Uterus (tissue), 4 donors: ENCODE measurements at places on chromosomes 11 and 22. TPM values are rescaled to one million over a fixed set of nuclear protein-coding genes. Genes with fewer than 3 reads are reported as not detected.

DNA sequence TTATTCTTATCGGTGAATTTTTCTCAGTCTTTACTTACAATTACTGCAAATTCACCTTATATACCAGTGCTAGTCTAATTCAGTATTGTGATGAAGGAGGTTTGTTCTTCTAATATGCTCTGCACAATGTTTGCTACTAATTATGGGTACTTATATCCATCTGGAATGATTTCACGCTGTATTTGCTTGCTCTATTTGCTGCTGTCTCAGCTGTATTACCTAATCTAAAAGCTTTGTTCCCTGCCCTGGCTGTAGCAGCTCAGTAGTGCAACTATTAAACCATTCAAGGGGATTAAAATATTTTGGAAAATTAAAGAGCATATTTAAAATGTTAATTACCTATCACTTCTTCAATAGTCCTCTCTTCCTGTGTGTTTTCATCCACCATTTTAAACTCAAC, 375.3 kb downstream of the LUZP2 start:
- DNase-seq, result no peak

DNA sequence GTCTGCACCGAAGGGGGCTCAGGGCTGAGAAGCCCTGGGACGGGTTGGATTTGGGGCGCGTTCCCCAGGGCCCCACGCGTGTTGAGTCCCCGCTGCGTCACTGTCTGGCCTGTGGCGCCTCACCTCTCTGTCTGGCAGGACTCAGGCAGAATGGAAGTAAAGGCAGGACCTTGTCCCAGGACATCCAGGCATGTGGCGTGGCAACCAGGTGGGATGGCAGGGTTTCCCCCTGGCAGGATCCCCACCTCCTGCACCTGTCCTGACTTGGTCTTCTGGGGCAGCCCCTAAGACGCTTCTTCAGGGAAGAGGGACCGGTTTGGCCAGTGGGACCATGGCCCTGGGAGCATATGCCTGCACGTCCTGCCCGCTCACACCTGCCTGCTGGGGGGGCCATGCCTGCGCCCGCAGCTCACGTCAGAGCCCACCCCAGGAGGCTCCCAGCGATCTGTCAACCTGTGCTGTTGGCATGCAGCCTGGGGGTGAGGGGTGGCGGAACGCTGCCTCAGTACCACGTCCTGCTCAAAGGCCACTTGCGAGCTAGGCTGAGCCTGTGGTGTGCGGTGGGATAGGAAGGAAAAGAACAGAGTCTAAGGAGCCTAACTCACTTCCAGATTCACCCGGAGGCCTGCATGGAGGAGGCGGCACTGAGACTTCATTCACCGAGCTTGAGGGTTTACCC, 72.7 kb downstream of the KCNQ1 start:
- peak; percentile 10 for DNase-seq

DNA sequence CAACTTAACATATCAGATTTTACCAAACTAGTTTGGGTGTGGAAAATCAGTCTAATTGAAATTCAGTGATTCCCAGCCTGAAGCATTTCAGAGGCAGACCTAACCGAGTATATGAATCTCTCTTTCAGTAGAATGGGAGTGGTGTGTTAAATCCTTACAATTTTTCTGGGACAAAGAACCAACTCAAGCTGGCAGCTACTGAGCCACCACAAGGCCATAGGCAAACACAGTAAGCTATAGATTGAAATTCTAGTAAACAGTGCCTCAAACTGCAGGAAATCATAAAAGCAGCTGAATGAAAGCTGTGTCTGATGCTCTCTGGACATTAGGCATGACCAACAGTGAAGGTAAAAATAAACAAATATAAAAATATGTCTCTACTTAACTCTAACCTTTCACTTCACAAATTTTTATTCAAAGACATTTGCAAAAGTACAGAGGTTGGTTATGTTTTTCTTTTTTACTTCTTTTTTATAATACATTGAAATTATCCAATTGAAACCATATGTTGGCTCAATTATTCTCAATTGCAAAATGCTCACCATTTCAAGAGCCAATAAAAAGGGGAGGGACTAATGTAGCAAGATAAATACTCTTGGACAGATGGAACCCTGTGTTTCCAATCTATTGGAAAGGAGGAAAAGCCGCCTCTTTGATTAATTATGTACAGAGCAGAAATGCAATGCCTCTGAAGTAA, 35.8 kb upstream of the FIBIN start:
- no peak for DNase-seq

DNA sequence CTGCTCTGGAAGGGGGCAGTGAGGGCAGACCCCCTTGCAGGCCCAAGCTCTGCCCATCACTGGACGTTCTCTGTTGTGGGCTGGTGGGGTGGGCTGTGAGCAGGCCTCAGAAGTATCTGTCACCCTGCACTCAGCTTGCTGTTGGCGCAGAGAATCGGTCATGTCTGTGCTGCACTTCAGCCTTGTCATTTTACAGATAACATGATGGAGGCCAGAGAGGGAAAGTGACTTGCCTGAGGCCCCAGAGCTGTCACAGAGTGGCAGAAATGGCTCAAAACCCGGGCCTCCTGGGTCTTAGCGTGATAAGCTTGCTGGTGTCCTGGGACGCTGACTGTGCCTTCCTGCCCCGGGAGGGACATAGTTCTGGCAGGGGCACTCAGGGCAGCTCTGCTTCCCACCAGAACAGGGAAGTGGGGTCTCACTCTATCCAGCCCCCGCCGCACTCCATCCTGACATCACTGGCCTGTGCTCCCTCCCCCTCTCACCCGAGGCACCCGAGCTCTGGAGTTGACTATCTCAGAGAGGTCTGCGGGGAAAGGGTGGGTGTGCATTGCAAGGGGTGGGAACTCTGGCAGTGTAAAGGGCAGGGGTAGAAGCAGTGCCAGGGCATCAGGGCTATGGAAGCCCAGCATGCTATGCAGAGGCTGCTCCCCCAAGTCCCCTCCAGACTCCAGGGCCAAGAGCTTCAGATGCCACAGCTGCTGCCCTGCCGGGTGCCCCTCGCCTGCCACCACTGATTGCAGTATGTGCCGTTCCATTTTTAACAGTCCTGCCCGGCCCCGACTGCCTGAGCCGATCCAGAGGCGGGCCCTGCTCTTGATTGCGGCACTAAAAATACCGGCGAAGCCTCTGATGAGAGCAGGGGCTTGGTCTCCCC, 50.4 kb upstream of the NECTIN1 start:
- DNase-seq, result no peak

DNA sequence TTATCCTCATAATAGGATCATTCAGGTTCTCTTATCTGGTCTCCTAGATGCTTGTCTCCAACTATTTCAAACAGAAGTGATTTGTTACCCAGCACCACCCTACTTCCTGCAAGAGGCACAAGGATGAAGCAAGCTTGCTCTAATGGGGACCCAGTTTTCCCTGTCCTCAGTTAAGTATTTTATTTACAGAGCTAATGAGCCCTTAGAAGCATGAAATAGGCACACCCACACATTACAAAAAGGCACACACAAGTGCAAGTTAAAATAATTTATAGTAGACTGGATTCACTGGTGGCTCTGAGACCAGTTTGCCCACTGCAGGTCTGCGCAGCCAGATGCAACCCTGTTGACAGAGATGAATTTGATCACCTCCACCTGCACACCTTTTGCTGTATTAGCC, 167.5 kb downstream of the KIRREL3 start:
- no peak for DNase-seq

GRCh38 chr22:39176714-39177455, 24.4 kb upstream of the CBX7 start:
- peak; percentile 36 for DNase-seq

GRCh38 chr11:74037309-74037708, 28.4 kb upstream of the UCP3 start:
- no peak for DNase-seq

GRCh38 chr11:113518716-113519495, 43.7 kb upstream of the DRD2 start:
- no peak for DNase-seq

The ELF5 gene
- not detected for total RNA-seq
